Stimulated activated CD4-positive, alpha-beta T cell treated with anti-CD3 and anti-CD28 coated beads, TNF-alpha, amount 100 ng/mL, for 24 hours (primary cell): ENCODE measurements at places on chromosomes 1 and 21.

GRCh38 chr1:64327119-64327518, 123.7 kb downstream of the UBE2U start:
- DNase-seq: no peak

DNA sequence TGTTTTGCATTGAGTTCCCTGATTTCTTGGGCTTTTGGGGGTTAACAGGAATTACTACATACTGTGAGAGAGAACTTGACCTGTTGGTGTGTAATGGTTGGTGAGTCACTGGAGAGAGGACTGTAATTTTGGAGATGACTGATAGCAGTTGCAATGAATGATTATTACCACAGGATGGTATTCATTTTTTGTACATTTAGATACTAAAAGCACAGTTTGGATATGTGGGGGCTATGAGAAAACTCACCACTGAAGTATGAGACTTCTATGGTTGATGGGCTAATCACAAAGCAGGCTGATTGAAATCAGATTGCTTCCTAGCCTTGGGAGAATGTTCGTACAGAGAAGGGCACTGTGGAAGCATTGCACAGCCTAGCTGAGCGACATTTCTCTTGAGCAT, 1571.3 kb upstream of the PRMT6 start:
- no peak for DNase-seq

GRCh38 chr1:246153796-246154212, 353.3 kb downstream of the SMYD3 start:
- DNase-seq: no peak

- peak; percentile 77 for DNase-seq
Observed at GRCh38 chr1:11719313-11720032, 16.5 kb upstream of the AGTRAP start.

DNA sequence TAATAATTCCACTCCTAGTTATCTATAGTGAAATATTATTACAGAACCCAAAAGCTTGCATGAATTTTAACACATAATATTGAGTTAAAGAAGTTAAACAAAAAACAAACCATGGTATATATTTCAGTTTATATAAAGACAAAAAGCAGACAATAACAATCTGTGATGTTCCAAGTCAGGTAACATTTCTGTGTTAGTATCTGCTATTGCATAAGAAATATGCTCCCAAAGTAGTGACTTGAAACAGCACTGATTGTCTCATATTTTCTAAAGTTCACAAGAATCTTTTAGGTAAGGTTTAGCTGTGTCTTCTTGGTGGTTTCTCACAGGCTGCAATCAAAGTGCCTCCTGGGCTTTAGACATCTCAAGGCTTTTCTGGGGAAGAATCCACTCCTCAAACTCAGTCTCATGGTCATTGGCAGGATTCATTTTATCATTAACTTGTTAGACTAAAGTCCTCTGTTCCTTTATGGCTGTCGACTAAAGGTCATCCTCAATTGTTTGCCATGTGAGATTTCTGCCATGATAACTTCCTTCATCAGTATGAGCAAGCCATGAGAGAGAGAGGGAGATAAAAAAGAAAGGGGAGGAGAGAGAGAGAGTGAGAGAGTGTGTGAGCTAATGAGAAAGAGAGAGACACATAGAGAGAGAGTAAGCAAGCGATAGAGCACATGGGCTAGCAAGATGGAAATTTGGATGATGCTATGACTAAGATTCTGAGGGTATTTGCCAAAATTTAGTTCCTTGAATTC, 19.9 kb downstream of the GBP1 start:
- DNase-seq: no peak
